NAMALWA (cell line): ENCODE measurements at places on chromosomes 2 and 18.
A peak's percentile ranks its signal among the peaks of the same experiment; 100 is the strongest.

DNA sequence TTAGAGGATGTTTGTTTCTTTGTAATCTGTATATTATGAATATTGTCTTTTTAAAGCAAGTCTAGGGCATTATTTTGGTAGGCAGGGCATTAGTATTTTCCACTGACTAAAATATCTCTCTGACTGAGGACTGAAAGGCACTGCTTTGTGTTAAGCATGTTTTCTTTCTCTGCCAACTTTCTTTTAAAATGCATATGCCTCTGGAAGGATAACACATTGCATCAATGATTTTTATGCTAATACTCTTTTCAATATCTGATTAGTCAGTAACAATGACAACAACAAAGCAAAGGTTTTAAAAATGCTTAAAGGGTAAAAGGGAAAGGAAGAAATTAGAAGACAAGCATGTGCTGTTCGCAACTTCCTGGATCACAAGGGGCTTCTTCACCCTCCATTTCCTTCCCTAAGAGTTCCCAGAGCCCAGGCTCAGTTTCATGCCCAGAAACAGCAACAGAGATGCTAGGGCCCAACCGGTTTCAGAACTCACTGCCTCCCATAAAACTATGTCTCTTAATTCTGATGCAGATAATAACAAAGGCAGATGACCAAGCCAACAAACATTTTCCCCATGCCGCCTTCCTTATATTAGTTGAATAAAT lies 786.8 kb upstream of the ACVR2A start:
- no peak for DNase-seq

- no peak for DNase-seq
These were observed 102.7 kb downstream of the MYO1B start for GRCh38 chr2:191347881-191348280.

DNA sequence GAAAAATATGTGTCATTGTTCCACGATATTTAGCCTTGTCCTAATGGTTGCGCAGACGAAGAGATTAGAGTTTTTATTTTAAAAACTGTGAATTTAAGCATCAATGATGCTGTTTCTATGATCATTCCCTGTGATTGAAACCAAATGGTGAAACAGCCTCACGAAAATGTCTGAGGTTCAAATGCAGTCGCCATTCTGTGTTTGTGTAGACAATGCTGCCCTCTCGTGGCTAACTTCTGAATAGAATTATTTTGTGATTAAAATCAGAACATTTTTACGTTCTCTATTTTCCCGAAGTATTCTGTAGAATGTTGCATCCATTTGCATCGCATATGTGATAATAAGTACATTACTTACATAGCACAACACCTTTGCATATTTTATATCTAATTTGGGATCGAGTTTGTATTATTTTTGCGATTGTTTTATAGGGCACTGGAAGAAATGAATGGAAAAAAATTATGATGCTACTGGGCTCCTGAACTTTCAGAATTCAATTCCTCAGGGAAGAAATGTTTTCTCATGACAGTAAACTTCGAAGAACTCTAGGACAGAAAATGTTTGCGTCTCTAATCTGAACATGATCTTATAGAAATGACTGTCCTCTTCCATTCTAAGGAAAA lies 54.8 kb upstream of the CREB1 start:
- DNase-seq = peak; percentile 57

GRCh38 chr2:120515759-120516678 lies 170.1 kb downstream of the INHBB start:
- DNase-seq = no peak

GRCh38 chr2:11377928-11378545 lies 33.6 kb upstream of the ROCK2 start:
- DNase-seq = peak; percentile 11

DNA sequence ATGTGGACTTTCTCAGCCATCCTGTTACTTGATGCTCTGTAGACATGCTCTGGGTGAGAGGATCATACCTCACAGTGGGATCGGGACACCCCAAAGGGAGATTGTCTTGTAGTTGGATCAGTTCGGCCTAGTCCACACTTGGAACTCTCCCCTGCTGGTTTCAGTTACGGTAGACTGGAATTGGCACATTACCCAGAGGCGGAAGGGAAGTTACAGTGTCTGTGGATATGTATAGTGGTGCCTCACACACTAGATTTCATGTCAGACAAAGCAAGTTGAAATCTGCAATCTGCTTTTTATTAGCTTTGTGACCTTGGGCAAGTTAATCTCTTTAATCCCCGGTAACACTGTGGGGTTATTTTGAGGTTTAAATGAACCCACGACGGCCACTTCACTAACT lies 16.2 kb upstream of the CTAGE1 start:
- no peak for DNase-seq

DNA sequence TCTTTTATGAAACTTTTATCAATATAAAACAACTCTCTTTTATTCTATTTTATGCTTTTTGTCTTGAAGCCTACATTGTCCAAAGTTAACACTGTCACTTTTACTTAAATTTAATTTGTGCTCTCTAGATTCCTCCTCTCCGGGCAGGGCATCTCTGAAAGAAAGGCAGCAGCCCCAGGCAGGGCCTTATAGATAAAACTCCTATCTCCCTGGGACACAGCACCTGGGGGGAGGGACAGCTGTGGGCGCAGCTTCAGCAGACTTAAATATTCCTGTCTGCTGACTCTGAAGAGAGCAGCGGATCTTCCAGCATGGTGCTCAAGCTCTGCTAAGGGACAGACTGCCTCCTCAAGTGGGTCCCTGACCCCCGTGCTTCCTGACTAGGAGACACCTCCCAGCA lies 447.7 kb upstream of the FANCL start:
- no peak for DNase-seq

DNA sequence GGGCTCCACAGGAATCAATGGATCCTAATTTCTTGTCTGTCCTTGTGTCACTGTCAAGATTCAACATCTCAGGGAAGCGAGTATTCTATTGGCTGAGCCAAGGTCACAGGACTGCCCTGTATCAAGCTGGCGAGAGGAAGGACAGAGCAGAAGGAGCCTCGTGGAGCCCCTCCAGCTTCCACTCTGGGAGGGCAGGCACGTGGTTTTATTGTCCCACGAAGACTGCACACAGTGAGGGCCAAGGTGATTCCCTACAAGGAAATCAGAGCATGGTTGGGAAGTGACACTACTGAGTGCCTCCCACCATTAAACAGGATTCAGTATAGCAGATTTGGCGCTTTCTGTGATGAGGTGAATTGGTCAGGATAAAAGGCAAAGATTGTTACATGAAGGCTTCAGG lies 302.4 kb upstream of the CXCR4 start:
- no peak for DNase-seq

- DNase-seq = no peak
These were observed 42.1 kb upstream of the TRIM43B start for GRCh38 chr2:95526360-95527341.

GRCh38 chr18:23884681-23885375 lies 129.7 kb upstream of the TTC39C start:
- no peak for DNase-seq

DNA sequence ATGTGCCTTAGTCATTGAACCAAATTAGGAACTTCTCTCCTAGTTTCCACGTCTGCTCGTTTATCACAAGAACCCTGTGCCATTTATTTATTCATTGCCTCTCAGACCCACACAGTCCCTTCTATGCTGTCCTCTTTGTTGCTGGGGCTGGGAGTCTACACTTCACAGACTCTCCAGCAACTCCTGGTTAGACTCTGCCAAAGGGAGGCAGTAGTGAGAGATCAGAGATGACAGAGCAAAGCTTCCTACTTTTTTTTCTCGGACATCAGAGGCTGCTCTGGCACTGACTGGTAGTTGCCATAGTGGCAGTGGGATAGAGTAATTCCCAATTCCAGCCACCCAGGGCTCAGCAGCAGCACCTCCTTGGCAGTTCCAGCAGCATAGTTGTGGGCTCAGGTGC lies 277.5 kb downstream of the BCL11A start:
- DNase-seq = no peak

GRCh38 chr2:159091381-159091780 lies 122.9 kb downstream of the TANC1 start:
- no peak for DNase-seq

DNA sequence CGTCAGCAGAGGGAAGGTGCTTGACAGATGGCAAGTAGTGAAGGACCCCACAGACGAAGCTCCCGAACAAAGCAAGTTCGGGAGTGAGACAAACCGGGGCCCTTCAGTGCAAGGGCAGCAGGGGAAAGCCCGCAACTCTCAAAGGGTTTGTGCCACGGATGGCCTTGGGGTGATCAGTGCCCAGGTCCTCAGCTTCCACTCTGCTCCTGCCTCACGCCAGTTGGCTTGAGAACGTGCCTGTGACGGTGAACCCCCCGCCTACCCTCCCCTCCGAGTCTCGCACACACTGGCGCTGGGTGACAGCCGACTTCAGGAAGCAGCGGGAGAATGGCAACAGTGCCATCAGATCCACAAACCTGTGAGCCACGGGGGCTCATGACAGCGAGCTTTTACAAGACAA lies 56.8 kb upstream of the SALL3 start:
- no peak for DNase-seq

GRCh38 chr2:74646201-74646600 lies 1.9 kb downstream of the M1AP start:
- no peak for DNase-seq

GRCh38 chr2:226045080-226045479 lies 645.6 kb downstream of the NYAP2 start:
- DNase-seq = no peak

- DNase-seq = no peak
These were observed 73.9 kb downstream of the SETBP1 start for GRCh38 chr18:44754567-44754966.

- DNase-seq = no peak
These were observed 19.8 kb downstream of the SMIM21 start for GRCh38 chr18:75407468-75408437.

- no peak for DNase-seq
These were observed 500.2 kb upstream of the HS6ST1 start for GRCh38 chr2:128818704-128819491.

DNA sequence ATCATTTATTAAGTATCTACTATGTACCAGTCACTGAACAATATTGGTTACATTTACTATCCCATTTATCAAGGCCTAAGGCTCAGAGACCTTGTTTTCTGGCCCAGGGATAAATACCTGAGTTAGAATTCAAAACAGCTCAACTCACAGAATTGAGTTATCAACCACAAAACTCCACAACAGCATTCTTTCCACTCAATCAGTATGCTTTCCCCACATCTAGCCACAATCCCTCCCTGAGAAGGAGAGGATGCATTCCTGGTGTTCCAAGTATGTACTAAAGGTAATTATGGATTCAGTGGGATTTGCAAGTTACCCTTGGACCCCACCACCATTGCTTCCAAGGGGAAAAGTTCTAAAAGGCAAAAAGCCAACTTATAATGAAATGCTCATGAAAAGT lies 104.2 kb upstream of the PID1 start:
- DNase-seq = no peak

- peak; percentile 93 for DNase-seq
These were observed 73.8 kb downstream of the RPIA start for GRCh38 chr2:88765154-88765888.
